ENCODE measurements at places on chromosomes 1 and 21. TPM values are rescaled to one million over a fixed set of nuclear protein-coding genes. Genes with fewer than 3 reads are reported as not detected.

Gene CCDC27
- not detected for total RNA-seq

DNA sequence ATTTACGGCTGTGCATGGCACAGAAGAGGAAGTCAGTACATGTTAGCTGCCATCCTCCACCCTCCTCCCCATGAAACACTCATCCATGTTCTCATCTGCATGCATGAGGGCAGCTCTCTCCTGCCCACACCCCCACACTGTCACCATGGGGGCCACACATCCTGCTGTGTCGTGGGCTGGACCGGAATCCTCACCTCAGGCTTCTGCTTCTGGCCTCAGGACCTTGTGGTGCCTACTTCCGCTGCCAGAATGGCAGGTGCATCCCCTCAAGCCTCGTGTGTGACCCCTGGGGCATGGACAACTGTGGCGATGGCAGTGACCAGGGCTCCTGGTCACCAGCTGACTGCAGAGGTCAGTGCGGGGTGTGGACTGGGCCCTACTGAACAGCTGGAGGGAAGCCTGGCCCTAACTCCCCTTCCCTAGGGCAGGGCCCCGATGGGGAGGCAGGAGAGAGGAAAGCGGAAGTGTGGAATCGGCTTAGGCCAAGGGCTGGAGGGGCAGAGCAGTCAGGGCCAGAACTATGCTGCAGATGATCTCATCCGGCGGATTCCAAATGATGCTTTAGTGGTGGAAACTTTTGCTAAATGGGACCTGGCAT lies 3.8 kb downstream of the LDLRAD2 start:
- DNase-seq, result no peak

DNA sequence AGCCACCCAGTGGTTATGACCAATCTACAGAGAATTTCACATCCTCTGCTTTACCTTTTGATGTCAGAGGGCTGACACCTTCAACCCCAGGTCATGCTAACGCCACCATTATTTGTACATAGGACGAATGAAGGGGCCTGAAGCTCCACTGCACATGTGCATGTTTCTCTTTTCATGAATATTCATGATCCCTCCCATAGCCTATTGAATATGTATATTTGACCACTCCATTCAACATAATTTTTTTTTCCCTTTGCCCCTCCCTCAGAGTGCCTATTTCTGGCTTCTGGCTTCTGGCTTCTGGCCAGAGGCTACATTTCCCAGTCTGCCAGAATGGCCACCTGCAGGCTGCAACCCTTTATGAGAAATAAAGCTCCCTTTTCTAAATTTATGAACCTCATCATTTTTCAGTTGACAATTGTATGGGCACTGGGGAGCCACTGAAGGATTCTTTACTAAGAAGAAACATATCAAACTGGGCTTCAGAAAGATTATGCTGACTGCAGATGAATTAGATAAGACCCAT lies 406.7 kb downstream of the SIPA1L2 start:
- no peak for DNase-seq

Gene RORC
- 0.24 TPM for total RNA-seq

DNA sequence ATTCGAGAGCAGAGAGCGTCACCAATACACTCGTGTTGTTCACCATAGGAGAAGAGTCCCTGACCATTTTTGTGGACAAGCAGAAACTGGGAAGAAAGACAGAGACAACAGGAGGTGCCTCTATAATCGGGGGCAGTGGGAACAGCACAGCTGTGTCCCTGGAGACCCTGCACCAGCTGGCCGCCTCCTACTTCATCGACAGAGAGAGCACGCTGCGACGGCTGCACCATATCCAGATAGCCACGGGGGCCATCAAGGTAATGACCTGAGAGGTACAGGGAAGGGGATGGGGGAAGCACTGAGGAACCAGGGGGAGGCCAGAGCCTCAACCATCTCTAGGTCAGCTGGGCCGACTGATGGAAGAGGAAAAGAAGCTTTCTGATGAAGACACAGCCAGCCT lies 86.4 kb downstream of the BRINP2 start:
- no peak for DNase-seq

Gene IFNAR2
- total RNA-seq, result 38.6 TPM

- no peak for DNase-seq
Measured at GRCh38 chr1:43994794-43995790, 3.7 kb downstream of the CCDC24 start.

DNA sequence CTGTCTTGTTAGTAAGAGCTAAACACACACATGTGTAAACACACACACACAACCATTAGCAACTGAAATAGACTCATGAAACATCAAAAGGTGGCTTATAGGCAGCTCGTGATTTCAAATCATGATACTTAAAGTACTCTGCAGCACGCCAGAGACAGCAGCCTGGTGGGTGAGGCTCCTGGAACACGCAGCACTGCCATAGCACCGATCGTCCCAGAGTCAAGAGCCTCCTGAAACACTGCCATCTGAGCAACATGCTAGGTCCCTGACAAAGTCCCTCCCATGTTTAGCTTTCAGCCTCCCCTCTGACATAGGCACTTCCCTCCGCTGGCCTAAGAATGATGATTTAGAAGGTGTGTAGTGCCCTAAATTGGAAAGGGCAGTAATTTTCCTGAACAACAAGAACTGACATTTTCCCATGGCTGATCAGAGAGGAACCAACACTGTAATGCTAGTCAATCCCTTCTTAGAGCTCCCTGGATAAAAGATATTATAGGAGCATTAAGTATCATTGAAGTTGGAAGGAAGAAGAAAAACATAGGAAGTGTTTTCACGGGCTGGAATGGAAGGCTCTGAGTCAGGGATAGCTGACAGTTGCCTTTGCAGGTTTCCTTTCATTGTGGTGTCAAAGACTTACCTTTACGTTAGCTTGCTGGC lies 14.1 kb upstream of the DPT start:
- no peak for DNase-seq

Gene HOOK1
- 5.5 TPM for total RNA-seq

Gene KLF17
- not detected for total RNA-seq

Gene IL6R
- total RNA-seq, result 17.5 TPM

GRCh38 chr1:184596950-184597645 lies 157.6 kb downstream of the EDEM3 start:
- DNase-seq, result no peak

Gene OR14K1
- not detected for total RNA-seq

GRCh38 chr1:2073382-2074230 lies 23.4 kb downstream of the PRKCZ start:
- DNase-seq, result no peak

DNA sequence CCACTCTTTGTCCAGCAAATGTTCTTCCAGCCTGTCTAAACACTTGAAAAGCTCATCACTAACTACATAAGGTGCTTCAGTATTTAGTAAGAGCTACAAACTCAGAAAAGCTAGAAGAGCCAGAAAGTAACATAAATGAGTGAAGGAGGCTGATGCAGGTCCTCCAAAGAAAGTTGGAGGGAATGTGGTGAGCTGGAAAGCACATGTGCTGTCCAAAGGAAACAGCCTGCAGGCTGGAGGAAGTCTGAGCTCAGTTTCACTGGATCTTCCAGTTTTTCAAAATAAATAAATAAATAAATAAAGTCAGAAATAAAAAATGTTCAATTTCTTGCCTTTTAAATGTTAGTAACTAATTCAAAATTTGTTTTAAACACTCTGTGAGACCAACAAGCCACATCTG lies 25.5 kb downstream of the ZC3H11B start:
- DNase-seq, result no peak

DNA sequence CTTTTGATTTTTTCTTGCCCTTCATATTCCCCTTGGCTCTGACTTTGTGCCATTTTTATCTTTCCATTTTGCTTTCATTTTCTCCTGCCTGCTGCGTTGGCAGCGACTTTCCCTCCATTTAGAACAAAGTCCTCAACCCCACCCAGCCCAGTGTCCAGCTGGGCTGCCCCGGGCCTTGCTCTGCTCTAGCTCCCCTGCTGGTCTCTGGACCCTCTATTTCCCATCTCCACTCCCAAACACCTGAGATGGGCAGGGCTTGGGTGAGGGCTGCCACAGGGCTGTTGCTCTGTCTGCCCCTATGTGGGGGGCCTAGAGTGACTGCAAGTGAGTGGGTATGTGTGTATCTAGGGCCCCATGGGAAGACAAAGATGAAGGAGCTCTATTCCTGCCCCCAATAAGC lies 7.3 kb upstream of the ADAM15 start:
- no peak for DNase-seq
